ENCODE measurements at places on chromosomes 11 and 22.
A peak's percentile ranks its signal among the peaks of the same experiment; 100 is the strongest.

DNA sequence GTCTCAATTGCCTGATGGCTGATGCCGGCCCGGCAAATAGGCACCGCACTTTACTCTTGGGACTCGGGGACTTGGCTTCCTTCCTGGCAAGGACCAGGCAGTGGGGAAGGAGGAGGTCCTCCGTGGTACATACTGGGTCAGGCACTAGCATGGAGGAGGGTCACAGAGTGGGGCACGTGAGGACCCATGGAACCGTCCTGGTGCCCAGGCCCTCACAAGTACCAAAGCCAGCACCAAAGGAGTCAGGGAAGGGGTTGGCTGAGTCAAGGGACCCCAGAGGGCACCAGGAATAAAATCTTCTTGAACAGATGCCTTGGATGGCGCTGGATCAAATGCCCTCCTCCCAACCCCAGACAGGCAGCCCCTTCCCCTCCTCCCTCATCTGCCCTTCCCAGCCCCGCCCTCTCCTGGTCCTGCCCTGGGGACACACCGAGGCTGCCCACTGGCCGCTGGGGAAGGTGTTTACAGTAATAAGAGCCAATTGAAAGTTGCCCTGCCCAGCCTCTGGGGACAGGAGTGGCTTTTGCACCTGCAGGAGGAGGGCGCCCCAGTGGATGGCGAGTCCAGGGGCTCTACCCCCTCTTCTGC, 5.6 kb upstream of the CARNS1 start:
- DNase-seq: no peak

- DNase-seq: no peak
Measured at GRCh38 chr11:81253244-81253643, 1480.4 kb downstream of the FAM181B start.

DNA sequence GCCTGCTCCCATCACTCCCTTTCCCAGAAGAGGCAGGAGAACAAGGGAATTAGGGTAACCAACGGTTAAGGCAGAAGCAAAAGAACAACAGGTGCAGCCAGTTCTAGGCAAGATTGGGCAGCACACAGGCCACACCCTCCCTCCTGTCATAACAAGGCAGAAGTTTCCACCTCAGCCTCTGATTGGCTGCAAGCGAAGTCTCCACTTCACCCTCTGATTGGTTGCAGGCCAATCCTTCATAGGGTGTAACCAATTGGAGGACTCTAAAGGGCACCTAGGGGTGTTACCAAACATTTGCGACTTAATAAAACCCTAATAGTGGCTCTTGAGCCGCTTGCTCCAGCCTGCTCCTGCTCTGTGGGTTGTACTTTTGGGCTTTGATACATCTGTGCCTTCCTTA, 153.8 kb downstream of the CACNA1I start:
- DNase-seq: no peak

DNA sequence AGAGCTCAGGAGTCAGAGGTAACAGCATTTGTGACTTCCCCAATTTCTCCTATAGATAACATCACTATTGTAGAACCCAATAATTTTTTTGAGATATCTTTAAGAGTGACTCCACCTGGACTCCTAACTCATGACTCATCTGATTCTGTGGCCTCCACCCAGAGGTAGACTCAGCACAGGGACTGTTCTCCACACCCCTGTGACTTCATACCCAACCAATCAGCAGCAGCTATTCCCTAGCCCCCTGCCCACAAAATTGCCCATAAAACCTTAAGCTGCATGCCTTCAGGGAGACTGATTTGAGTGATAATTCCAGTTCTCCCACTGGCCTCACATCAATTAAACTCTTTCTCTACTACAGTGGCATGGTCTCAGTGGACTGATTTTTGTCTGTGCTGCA, 475.4 kb upstream of the FAT3 start:
- no peak for DNase-seq

DNA sequence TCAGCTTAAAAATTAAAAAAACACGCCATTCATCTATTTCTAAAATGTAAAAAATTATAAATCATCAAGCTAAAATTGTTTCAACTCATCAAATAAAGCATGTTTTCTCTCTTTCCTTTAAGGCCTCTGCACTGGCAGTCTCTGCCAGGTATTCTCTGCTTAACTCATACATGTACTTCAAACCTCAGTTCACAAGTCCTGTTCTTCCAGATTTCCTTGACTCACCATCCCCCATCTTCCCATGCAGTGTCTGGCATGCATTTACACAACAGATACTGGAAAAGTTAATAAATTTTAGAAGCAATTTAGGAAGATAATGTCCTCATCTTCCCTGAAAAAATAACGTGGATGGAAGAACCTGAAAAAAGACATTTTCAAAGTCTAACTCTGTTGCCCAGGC, 32.5 kb downstream of the CSTF3 start:
- DNase-seq: no peak

DNA sequence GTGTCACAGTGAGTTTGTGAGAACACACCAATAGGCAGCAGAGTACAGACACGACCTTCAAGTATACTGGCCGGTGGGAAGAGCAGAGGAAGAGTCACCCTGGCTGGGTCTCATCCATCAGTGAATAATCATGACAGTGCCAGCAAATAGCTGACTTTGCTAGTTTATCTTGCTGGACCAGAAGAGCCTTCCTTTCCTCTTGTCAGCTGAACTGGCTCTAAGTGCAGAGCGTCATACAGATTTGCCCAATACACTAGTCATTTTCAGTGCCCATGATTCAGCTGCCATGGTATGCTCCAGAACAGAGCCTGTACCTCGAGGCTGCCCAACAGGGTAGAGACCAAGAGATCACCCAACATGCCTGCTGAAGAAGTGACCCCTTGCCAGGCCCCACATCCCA, 82.9 kb upstream of the TBCEL start:
- DNase-seq: no peak

GRCh38 chr22:41951898-41952474, at the start of gene SMIM45:
TSS of gene SMIM45 (plus strand) at chr22:41952150.
- no peak for DNase-seq

DNA sequence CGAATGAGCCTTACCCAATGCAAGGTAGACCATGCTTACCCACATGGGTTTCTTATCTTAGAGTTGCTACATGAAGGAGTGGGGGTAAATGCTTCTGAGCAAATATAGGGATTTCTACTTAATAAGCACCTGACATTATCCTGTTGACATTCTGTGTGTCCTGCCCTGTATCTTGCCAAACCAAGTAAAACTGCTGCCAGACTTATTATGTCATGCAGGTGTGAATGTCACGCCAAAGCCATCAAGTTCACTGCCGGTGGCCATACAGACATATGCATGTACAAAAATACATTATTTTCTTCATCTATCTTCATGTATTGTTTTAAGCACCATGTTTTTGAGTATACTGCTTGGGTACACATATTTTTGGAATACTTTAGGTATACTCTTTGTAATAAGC, 70.2 kb downstream of the NOX4 start:
- DNase-seq: no peak

GRCh38 chr11:75351791-75352587, 528 bp upstream of the ARRB1 start:
- peak; percentile 84 for DNase-seq

- no peak for DNase-seq
Measured at GRCh38 chr11:18789942-18790341, 1.7 kb downstream of the PTPN5 start.

DNA sequence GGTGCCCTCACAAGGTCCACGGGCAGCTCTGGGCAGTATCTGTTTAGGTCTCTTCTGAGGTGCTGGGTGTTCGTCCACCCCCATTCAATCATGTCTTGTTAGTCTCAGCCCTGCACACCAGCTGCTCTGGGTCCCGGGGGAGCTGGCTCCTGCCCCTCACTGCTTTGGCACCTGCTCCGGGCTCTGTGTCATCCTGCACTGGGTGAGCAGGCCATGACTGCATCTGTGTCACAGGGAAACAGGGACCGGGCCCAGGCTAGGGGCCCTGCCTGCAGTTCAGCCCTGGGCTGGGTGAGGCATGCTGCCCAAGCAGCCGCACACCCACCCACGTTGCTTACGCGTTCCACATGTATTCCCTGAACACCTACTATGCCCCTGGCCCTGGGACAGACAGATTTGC, 43.9 kb downstream of the ELFN2 start:
- DNase-seq: no peak

- no peak for DNase-seq
Measured at GRCh38 chr11:122659676-122660554, 4.4 kb downstream of the UBASH3B start.

GRCh38 chr11:131877246-131877942, 507.0 kb downstream of the NTM start:
- DNase-seq: no peak

- peak; percentile 1 for DNase-seq
Measured at GRCh38 chr22:48098921-48099245, 1336.4 kb downstream of the TBC1D22A start.

GRCh38 chr11:132777067-132777975, 755.0 kb downstream of the OPCML start:
- DNase-seq: no peak

- peak; percentile 53 for DNase-seq
Measured at GRCh38 chr11:117279711-117280376, 11.3 kb upstream of the BACE1-AS start.

GRCh38 chr11:85752890-85753581, 57.9 kb downstream of the SYTL2 start:
- peak; percentile 98 for DNase-seq

DNA sequence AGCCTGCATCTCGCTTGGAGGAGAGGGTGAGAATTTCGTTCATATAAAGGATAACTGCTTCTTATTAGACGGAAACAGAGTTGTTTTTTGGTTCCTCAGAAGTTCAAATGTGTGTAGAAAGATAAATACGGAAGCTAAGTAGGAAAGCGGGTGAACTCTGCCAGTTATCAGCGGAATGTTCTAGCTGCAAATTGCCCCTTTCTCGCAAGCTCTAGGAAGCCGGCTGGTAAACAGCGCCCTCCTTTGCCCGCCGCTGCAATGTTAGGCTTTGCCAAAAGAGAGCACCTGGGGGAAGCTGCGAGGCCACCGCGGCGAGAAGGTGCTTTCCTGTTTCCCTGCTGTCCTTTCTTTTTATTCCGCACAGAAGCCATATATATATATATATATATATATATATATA, 67.0 kb downstream of the IGLL5 start:
- DNase-seq: peak; percentile 30

DNA sequence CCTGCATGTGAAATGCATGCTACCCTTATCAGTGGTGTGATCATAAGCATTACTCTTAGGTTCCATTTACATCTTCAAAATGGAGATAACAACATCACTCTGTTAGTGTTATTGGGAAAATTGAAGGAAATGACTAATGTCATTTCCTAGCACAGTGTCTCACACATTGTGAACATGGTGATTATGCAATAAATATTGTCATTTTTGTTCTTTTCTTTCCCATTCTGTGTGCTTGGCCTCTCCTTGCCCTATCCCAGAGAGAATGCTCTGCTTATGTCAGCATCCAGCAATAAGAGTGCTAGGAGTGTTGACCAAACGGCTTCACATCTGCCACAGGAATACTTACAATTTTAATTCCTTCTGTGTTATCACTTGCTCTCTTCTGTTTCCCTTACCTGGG, 1024.1 kb upstream of the CCDC90B start:
- DNase-seq: no peak

DNA sequence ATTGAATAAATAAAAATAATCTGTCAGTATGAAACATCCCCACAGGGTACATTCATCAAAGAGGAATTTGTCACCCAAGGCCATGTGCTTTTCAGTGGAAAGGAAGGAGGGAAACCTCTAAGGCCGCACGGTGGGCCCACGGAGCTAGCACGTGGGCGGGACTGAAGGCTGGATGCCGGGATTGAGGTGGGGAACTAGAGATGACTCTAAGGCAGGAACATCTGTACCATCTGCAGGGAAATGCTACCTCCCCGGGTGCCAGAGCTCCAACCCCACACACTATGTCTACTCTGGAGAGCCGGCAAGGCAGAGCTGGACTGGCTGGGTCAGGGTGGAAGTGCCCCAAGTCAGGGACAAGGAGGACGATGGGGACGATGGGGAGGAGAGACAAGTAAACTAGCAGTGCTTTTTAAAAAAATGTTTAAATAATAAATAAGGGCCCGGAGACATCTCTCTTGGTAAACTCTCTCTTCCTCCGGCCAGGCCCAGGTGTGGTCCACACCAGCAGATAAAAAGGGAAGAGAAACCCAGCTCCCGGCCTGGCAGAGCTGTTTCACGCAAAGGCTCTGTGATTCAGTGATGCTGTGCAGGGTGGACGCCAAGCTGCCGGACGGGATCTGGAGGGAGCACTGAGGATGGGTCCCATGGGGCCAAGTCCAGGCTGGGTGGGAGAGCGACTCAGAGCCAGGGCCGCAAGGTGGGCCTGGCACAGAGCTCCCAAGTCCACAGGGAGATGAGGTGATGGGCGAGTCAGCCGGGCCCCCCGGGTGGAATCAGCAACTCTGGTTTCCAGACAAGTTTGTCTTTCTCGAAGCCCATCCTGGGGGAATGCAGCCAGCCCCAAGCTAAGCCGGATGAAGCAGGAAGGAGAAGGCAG, 5.8 kb downstream of the LIF start:
- DNase-seq: no peak

DNA sequence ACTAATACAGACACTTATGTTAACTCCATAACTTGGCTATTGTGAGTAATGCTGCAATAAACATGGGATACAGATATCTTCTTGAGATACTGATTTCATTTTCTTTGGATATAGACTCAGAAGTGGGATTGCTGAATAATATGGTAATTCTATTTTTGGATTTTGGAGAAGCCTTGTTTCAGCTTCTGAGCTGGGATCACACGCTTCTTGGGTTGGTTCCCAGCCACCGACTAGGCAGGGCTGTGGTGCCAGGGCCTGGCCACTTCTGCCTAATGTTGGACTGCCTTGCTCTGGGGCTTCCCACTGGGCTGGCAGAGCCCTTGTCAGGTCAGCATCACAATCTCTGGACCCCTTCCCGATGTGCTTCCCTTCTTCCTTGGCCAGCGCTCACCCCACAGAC, 14.0 kb upstream of the MCHR1 start:
- DNase-seq: no peak

DNA sequence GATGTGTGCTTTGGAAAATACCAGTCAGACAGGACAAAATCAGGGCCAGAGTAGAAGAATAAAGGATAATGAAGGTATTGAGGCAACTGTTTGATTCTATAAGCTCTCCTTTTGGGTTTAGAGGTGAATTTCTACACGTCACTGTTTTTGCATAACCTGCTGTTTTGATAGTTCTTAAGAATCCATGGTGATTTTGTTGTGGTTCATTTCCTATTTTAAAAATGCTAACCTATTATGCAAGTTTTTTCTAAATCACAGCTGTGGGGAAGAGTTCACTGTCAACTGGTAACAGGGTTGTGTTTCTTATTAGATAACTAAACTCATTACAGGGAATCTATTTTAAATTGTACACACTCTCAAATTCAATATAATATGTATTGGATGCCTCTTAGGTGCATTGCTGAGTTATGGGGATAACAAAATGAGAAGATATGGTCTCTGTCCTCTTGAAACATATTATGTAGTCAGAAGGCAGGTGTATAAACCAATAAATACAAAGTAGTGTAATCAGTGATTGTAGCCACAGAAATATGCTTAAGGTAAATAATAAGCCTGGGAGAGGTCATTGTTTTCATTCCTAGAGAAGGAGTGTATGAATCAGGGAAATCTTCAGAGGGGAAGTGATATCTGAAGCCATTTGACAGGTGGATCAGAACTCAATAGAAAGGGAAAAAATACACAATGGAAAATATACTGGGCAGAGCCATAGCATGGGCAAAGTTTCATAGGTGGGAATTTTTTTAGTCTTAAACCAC, 192.5 kb downstream of the FAT3 start:
- DNase-seq: no peak

Data from CD4-positive, CD25-positive, alpha-beta regulatory T cell (primary cell).